ENCODE measurements at places on chromosomes 16 and 17.
A peak's percentile ranks its signal among the peaks of the same experiment; 100 is the strongest.

GRCh38 chr17:78401891-78402290 is 23.4 kb downstream of the PGS1 start:
- DNase-seq, result no peak

DNA sequence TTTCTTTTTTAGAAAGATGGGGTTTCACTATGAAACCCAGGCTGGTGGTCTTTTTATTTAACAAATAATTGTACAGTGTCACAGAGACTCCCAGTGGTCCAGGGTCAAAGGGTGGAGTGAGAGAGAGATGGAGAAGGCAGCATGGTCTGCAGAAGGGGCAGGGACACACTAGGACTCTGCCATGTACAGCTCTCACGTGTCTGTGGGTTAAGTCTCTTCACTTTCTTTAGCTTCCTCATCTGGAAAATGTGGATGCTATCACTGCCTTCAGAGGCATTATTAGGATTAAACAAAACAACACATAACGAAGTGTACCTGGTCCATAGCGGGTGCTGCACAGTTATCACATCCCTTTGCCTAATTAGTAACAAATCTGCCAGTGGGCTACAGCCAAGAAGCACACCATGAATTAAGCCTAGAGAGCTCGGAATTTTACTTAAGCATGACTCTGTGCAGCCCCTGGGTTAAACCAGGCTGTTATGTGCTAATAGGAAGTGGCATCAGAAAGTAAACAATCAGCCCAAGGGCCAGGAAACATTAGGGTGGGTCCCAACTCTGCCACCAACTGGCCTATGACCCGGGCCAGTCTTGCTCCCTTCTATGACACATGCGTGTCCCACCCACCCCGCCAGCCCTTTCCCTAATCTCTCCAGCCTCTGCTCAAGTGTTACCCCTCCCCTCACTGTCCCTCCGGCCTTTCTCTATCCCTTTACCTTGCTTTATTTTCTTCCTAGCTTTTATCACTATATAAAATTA is 13.9 kb downstream of the TOP3A start:
- DNase-seq, result no peak

GRCh38 chr17:77208217-77208808 is 67.5 kb downstream of the SEC14L1 start:
- peak; percentile 39 for DNase-seq

GRCh38 chr16:71929048-71929447 is 33.7 kb downstream of the IST1 start:
- no peak for DNase-seq

DNA sequence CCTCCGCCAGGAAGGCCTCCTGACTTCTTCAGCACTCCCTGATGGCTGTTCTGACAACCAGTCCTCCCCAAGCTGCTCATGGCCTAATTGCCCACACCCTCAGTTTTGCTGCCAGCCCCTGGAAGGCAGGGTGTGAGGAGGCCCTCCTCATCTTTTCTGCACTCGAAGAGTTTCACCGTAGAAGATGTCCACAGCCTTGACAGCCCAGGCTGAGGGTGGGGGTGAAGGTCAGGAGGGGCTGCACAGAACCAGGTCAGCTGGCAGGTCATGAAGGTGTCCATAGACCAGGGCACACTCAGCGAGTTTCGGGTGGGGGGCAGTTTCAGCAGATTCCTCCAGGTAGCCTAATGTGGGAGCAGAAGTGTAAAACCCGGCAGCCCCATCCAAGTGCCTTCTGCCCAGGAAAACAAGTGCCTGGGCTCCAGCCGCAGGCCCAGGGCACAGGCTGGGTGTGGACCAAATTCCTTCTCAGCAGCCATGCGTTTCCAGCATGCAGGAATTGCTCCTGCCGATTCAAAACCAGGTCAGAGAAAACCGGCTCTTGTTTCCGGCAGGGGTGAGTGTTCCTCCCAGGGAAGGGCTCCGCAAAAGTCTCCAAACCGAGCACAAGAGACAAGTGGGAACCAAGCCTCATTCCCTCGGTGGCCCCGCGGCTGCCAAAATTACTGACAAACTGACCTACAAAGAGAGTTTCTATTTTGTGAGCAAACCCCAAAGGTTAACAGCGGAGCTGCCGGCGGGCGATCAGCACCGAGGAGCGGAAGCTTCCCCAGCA is 228.8 kb downstream of the C16orf78 start:
- no peak for DNase-seq

GRCh38 chr16:1002399-1003166 is 21.0 kb downstream of the SOX8 start:
- no peak for DNase-seq

DNA sequence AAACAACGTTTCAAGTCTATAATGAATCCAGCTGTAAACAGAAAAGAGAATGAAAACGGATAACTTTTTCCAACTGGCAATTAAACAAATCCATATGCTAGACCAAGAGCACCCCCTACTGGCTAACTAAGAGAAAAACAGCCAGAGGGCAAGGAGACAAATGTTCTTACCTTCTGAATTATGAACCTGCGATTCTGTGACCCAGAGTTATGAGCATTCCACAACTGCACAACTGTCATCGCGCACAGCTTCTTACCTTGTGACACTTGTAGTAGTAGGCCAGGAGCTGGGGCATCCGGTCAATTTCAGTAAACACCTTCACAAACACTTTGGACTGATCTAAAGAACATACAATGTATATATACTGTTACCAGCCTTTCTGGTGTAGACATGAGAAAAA is 18.6 kb downstream of the COG7 start:
- peak; percentile 75 for DNase-seq

- no peak for DNase-seq
These were observed 170.7 kb downstream of the CYB561 start for GRCh38 chr17:63275318-63275970.

Data from NCI-H1105 treated with DMSO at 0.1 percent for 48 hours (cell line).